ENCODE measurements at places on chromosomes 12 and 14.

DNA sequence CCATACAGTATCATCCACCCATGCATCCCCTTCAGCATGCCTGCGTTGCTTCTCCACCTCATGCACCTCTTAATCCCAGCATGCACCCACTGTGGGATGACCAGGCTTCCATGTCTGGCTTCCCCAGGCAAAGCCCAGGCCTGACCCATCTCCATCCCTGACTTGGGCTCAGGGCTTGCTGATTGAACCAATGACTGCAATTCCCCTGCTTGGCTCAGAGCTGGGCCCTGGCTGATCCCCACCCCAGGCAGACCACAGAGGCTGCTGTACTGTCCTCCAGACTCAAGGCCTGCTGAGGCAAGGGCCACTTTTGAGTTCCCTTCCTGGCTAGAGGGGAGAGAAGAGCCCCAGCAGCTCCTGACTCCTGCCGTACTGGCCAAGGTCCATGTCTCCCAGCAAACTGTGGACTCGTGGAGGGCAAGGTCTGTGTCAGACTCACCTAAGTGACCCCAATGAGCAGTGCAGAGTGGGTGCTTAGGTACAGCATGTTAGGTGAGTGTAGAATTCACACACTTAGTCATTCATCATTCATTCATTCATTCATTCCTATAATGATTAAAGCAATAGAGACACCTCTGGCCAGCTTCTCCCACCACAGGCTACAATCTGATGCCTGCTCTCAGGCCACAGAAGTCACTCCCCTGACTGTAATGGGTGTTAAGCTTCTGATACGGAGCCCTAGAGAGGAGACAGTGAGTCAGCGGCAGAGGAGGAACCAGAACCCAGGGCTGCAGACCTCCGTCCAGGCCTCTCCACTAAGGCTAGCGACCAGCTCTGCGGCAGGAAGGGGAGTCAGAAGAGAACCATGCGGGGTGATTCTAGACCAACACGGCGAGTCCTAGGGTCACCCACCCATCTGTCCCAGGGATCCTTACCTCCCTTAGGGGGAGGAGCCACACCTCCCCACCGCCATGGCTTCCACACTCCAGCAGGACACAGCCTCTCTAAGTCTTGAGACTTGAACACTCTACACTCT lies 2.9 kb downstream of the BEGAIN start:
- DNase-seq, result no peak

DNA sequence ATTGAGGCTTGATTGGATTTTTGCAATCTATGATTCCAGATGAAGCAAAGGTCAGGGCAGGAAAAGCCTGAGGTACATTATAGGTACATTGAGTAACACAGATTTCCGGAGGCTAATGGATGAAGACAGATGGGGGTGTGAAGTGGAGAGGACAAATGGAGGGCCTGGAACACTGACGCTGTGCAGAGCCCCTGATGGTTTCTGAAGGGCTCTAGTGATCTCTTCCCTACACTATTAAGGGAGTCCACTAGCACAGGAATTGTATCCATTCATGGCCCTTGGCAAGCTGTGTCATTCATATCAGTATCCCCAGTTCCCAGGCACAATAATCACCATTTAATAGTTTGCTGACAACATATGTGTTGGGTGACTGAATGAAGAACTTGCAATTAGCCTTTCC lies 284.8 kb downstream of the ITPR2 start:
- no peak for DNase-seq

DNA sequence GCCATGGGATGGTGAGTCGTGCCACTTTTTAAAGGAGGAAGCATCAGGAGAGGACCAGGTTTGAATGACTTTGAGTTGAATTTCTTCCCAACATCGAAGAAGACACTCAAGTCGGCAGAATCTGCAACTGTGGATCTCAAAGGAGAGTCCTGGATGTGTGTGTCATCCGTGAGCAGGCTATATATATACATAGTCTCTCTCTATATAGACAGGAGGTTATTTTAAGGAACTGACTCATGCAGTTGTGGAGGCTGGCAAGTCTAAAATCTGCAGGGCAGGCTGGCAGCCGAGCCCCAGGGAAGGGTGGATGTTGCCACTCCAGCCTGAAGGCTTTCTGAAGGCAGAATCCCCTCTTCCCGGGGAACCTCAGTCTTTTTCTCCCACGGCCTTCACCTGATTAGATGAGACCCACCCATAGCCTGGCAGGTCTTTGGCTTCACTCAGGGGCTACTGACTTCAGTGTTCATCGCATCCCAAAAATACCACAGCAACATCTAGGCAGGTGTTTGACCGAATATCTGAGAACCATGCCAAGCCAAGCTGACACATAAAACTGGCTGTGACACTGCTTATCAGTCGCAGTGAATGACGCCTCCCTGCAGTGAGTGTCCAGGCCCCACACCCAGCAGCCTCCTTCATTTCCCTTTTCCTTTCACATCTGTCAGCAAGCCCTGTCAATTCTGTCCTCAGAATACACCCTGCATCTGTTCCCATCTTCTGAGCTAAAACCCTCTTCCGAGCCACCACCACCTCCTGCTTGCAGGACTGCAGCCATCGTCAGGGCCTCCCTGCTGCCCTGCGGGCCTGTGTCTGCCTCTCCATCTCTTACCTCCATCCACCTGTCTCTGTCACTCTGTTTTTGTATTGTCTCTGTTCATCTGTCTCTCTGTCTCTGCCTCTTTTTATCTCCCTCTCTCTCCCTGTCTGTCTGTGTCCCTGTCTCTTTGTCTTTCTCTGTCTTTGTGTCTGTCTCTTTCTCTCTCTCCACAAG lies 54.0 kb downstream of the ZNF664 start:
- DNase-seq, result no peak

DNA sequence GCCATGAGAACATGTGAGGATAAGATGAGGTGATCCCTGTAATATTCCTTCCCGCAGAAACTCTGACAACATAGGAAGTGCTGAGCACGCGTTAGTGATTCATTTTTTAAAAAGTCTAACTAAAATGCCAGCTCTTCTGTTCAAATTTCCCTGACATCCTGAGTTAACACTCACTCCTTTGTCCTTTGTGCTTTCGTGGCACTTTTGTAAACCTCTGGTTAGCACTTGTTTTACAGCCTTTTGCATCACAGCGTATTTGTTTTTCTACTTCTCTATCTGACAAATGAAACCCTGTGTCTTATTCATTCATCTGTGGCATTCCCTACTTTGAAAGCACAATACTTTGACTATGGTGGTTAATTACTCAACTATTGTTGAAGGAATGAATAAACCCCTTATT lies 313.6 kb downstream of the NUAK1 start:
- no peak for DNase-seq

- DNase-seq, result no peak
Observed at GRCh38 chr14:58353516-58354299, 42.0 kb upstream of the TOMM20L start.

- DNase-seq, result no peak
Observed at GRCh38 chr12:126210026-126210425, 1144.8 kb downstream of the AACS start.

Measured in GOT3 (cell line).